ENCODE measurements at places on chromosomes 4 and X. TPM values are rescaled to one million over a fixed set of nuclear protein-coding genes. Genes with fewer than 3 reads are reported as not detected.

DNA sequence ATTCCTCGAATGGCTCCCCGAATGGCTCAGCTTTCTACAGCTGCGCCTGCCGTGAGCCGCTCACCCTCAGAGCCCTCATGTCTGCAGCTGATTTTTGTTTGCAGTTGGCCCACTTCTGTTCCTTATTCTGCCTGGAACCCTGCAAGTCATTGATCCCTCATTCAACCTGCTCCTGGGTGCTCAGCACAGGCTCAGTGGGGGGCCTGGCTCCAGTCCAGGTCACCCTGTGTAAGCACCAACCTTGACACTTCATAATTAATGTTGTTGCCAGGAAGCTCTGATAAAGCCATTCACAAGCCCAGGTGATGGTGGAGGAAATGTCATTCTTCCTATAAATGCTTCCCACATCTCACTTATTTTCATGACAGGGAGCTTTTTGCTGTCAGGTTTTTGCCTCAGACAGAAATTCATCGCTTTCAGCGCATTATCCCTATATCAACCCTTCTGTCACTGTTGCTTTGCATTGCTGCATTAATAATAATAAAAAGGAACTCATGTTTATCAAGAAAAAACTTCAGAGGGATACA lies 85.7 kb downstream of the F11 start:
- DNase-seq, result no peak

DNA sequence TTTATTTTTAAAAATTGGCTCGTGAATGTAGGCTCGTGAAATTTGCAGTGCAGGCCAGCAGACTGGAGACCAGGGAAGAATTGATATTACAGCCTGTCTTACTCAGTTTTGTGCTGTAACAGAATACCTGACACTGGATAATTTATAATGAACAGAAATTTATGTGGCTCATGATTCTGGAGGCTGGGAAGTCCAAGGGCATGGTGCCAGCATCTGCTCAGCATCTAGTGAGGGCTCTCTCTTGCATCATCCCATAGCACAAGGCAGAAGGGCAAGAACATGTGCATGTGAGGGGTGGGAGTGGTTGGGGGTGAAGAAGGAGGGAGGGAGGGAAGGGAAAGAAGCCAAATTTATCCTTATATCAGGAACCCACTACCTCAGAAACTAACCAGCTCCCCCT lies 13.7 kb upstream of the CLTRN start:
- no peak for DNase-seq

- no peak for DNase-seq
Measured at GRCh38 chrX:153722704-153723350, 1.4 kb downstream of the BCAP31 start.

DNA sequence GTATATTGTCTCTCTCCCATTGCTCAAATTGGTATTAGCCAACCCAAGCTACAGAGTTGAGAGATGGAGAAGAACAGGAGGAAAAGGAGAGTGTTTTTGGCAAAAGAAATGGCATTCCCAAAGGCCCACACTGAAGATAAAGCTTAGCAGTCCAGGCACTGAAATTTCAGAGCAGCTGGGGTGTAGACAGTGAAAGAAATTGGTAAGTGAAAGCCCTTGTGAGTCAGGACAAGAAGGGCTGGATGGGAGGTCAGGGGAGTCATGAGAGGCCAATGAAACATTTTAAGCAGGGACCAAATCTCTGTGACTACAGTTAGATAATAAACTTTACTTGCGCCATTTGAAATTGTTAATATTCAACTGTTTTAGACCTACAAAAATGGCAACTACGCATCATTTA lies 177.7 kb downstream of the ADAMTS3 start:
- no peak for DNase-seq

DNA sequence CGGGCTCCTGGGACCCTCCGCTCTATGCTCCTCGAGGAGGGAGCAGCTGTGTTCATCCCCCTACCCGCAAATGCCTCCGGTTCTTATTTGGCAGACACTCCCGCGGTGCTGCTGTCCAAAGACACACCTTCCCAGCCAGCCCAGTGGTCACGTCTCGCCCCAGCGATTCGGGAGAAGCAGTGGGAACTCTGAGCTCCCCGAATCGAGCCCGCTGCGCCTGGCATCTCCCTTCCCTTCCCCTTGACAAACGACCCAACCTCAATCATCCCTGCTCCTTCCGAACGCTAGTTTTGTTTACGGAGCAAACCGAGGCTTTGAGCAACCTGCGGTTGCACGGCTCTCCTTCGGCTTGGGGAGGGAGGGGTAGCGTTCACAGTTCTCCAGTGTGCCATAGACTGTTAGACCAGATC lies 317 bp upstream of the FRMPD4 start:
- no peak for DNase-seq

DNA sequence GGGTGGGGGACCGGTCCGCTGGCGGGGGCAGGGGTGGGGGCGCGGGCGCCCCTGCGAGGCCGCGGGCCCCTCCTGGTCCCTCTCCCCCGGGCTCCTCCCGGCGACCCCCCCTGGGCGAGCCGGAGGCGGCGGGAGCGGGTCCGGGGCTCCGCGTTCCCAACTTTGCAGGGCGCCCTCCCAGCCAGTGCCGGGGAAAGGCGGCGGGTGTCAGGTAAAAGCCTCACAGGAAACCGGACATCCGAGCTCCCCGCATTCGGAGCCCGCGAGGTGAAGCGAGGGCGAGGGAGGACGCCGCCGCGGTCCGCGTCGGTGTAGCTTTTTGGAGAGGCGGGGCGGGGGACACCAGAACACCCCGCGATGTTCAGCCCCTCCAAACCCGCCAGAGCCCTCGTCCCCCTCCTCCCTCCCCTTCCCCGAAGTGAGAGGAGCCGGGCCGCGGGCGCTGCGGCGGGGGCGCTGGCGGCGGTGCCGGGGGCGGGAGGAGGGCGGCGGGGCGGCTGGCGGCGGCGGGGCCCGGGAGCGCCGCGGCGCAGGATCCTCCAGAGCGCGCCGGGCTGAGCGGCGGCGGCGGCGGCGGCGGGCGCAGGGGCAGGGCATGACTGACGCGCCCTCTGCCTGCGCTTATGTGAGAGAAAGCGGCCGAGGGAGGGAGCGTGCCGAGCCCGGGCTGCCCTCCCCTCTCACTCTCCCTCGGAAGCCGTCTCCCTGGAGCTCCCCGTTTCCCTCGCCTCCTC lies at the start of gene VEGFC:
VEGFC (minus strand) TSS at position 597 of the 734 bp plus-strand sequence. CDS start 611 bp downstream, outside the sequence.
- peak; percentile 17 for DNase-seq

- no peak for DNase-seq
Measured at GRCh38 chr4:118973295-118973694, 84.6 kb downstream of the SYNPO2 start.

GRCh38 chr4:128633067-128633466 lies 176.4 kb upstream of the JADE1 start:
- DNase-seq, result no peak

DNA sequence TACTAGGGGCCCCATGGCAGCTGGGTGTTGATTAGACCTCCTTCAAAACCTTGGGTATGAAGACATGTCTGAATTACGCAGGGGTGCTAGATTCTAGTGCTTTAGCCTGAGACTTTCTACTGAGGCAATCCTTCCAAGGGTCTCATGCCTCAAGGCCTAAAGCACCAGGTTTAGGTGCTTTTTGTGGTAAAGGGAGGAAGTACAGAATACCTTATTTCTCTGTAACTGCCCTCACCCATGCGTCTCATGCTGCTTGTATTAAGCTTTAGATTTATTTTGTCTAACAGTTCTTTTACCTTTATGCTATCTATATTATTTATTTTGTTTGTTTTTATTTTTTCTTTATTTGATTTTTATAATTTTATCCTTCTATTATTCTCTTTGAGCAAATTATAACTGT lies 190.2 kb upstream of the GK2 start:
- no peak for DNase-seq

DNA sequence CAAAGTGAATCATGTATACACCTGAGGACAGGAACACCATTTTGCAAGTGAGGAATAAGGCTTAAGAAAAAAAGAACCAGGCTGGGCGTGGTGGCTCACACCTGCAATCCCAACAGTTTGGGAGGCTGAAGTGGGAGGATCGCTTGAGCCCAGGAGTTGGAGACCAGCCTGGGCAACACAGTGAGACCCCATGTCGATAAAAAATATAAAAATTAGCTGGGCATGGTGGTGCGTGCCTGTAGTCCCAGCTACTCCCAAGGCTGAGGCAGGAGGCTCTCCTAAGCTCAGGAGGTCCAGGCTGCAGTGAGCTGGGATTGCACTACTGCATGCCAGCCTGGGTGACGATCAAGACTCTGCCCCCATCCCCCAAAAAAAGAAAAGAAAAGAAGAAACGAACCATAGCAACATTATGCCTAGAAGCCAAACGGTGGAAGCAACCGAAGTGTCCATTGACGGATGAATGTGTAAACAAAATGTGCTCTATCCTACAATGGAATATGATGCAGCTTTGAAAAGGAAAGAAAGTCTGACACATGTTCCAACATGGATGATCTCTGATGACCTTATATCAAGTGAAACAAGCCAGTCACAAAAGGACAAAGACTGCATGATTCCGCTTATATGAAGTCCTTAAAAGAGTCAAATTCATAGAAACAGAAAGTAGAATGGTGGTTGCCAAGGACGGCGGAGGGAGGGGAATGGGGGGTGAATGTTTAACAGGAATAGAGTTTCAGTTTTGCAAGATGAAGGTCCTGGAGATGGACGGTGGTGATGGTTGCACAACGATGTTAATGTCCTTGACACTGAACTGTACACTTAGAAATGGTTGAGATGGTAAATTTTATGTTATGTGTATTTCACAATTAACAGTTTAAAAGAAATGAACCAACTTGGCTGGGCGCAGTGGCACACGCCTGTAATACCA lies 8.6 kb upstream of the KIAA0232 start:
- no peak for DNase-seq

DNA sequence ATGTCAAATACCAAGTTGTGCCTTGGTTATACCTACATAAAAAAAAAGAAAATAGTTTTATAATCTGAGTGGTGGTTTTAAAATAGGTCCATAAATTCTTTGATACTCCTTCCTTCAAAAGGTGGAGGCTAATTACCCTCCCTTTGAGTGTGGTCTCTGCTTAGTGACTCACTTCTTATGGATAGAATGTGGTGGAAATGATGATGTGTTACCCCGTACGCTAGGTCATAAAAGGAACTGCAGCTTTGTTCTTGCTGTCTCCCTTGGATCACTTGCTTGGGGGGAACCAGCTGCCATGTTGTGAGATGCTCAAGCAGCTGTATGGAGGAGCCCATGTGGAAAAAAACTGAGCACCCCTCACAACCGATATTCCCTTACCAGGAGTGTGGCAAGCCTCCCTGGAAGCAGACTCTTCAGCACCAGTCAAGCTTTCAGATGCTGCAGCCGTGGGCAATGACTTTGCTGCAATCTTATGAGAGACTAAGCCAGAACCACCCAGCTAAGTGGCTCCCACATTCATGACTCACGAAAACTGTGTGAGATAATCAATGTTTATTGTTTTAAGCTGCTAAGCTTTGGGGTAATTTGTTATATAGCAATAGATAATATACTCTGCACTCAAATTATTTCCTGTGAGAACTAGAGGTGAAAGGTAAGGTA lies 195.0 kb upstream of the GATB start:
- no peak for DNase-seq

GRCh38 chr4:26765515-26765914 lies 95.1 kb upstream of the STIM2 start:
- no peak for DNase-seq

DNA sequence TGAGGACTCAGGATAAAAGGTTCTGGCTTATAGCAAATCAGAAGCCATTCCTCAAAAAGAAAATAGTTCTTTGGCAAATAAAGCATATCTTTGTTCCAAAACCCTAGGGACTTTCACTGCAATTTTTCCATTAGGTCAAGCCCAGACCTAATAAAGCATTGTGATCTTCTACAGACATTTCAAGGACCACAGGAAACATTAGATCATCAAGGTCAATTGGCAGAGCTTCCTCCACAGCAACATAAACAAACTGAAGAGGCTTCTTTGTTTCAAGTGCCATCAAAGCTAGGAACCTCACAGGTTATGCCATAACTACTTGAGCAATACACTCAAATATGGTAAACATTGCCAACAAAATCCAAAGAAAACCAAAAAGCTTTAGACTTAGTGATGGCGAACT lies 144.9 kb downstream of the ANXA5 start:
- no peak for DNase-seq

Gene NSUN7
- 1.7 TPM for polyA plus RNA-seq

Gene FGA
- polyA plus RNA-seq, result 0.37 TPM

Gene RNF150
- 1.4 TPM for polyA plus RNA-seq

Gene HPF1
- 29.1 TPM for polyA plus RNA-seq

Gene TMSB15A
- polyA plus RNA-seq, result 1.3 TPM

Gene GEMIN8
- 20.7 TPM for polyA plus RNA-seq

Gene GLRB
- 1.5 TPM for polyA plus RNA-seq

Gene FAM200B
- polyA plus RNA-seq, result 74.4 TPM

Gene MAGEC2
- not detected for polyA plus RNA-seq

Gene TKTL2
- polyA plus RNA-seq, result 0.02 TPM

Gene LNX1
- 6.4 TPM for polyA plus RNA-seq

Gene POLN
- polyA plus RNA-seq, result 2.9 TPM

Gene AGTR2
- polyA plus RNA-seq, result 0.02 TPM

Gene RBMXL3
- not detected for polyA plus RNA-seq

Gene HPSE
- 4.3 TPM for polyA plus RNA-seq

Gene TBX22
- polyA plus RNA-seq, result not detected
